ENCODE measurements at places on chromosomes 1 and 21.
A peak's percentile ranks its signal among the peaks of the same experiment; 100 is the strongest.

- no peak overlapping the region for H3K4me3 ChIP-seq
- H3K27me3 ChIP-seq: no peaks in the 10 kb centered on the region
- no peaks in the 10 kb centered on the region for H3K36me3 ChIP-seq
- no peak for DNase-seq
- no peaks in the 10 kb centered on the region for H3K4me1 ChIP-seq
Measured at GRCh38 chr1:57599236-57599994, 175.6 kb upstream of the DAB1 start.

DNA sequence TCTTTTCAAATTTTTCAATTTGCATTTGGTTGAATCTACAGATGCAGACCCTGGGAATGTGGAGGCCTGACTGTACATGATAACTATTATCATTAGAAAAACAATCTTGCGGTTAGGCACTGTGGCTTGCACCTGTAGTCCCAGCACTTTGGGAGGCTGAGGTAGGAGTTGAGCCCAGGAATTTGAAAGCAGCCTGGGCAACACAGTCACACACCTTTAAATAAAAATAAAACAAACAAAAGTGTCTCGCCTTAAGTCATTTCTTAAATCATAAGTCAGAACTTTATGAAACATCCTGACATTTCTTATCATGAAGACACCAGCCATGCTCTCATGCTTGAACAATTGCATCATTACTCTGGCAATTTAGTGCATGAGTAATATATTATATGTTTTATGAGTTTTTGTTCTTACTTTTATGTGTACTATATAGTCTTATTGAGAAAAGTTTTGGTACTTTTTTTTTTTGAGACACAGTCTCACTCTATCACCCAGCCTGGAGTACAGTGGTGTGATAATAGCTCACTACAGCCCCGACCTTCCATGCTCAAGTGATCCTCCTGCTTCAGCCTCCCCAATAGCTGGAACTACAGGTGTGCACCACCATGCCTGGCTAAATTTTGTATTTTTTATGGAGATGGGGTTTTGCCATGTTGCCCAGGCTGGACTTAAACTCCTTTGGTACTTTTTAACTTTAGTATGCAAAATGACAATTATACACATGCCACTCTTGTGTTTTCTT lies 7.8 kb downstream of the TBX19 start:
- H3K27ac ChIP-seq: no peak overlapping the region
- H3K4me1 ChIP-seq: no peaks in the 10 kb centered on the region
- no peaks in the 10 kb centered on the region for H3K36me3 ChIP-seq
- H3K4me3 ChIP-seq: no peak overlapping the region
- no peak for DNase-seq

DNA sequence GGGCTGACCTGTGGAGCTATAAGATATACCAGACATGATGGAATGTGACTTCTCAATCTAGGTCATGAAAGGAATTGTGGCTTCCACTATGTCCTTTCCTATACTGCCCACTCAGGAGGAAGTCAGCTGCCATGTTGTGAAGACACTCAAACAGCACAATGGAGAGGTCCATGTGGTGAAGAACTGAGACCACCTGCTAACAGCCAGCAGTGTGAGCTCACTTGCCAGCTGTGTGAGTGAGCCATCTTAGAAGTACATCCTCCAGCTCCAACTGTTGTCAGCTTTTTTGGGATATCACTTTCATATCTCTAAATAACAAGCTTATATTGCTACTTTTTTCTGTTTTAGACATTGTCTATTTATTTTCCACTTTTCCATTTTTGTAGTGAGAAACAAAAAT lies 29.7 kb downstream of the OLFML3 start:
- no peaks in the 10 kb centered on the region for H3K4me1 ChIP-seq
- H3K27ac ChIP-seq: no peak overlapping the region
- no peaks in the 10 kb centered on the region for H3K27me3 ChIP-seq
- H3K4me3 ChIP-seq: no peak overlapping the region

GRCh38 chr1:62295921-62296491 lies 23.2 kb downstream of the KANK4 start:
- no peak overlapping the region for H3K4me3 ChIP-seq
- no peaks in the 10 kb centered on the region for H3K27me3 ChIP-seq
- H3K4me1 ChIP-seq: no peaks in the 10 kb centered on the region
- no peaks in the 10 kb centered on the region for H3K36me3 ChIP-seq
- no peak for DNase-seq

- DNase-seq: no peak
- H3K4me3 ChIP-seq: no peak overlapping the region
- H3K27ac ChIP-seq: no peak overlapping the region
- no peaks in the 10 kb centered on the region for H3K36me3 ChIP-seq
- H3K27me3 ChIP-seq: no peaks in the 10 kb centered on the region
Measured at GRCh38 chr1:163535807-163536206, 214.1 kb downstream of the NUF2 start.

- H3K36me3 ChIP-seq: no peaks in the 10 kb centered on the region
- no peaks in the 10 kb centered on the region for H3K4me1 ChIP-seq
- no peak overlapping the region for H3K27ac ChIP-seq
Measured at GRCh38 chr1:234562334-234562733, 47.6 kb downstream of the IRF2BP2 start.

DNA sequence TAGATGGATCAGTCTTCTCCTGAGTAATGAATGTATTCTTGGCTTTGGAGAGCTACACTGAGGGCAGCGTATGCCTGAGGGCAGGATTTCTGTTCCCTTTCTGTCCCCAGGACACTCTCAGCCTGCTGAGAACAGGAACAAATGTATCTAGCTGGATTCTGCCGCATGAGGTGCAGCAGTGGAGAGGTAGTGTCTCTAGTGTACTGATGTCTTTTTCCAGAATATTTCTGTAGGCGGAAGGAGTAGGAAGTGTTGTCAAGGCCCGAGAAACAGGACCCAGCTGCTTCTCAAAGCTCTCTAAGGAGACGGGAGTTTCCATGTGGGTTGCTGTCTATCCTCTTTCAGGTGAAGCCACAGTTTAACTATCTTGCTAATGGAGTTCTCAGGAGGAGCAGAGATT lies 65.5 kb downstream of the MT1HL1 start:
- DNase-seq: no peak
- no peaks in the 10 kb centered on the region for H3K36me3 ChIP-seq
- no peaks in the 10 kb centered on the region for H3K27me3 ChIP-seq
- no peak overlapping the region for H3K4me3 ChIP-seq
- H3K4me1 ChIP-seq: no peaks in the 10 kb centered on the region
- H3K27ac ChIP-seq: no peak overlapping the region

DNA sequence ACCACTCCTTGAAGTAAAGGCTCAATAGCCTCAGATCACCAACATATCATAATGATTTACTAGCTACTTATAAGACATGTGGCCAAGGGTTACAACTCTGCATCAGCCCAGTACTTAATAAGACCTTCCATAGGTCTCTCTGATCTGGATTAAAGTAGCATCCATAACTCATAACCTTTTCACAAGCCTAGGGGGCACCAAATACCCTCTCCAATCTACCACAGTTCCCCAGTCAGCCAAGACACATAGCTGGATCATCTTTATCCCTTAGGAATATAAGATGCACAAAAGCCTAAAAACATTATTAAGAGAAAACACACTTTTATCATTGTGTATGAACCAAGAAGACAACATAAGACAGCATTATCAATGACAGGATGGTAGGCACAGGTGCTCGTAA lies 22.1 kb downstream of the SSX2IP start:
- H3K27me3 ChIP-seq: no peaks in the 10 kb centered on the region
- no peak for DNase-seq
- no peak overlapping the region for H3K4me3 ChIP-seq
- H3K36me3 ChIP-seq: no peaks in the 10 kb centered on the region
- H3K27ac ChIP-seq: no peak overlapping the region
- peaks cover 2% of the 10 kb centered on the region for H3K4me1 ChIP-seq

DNA sequence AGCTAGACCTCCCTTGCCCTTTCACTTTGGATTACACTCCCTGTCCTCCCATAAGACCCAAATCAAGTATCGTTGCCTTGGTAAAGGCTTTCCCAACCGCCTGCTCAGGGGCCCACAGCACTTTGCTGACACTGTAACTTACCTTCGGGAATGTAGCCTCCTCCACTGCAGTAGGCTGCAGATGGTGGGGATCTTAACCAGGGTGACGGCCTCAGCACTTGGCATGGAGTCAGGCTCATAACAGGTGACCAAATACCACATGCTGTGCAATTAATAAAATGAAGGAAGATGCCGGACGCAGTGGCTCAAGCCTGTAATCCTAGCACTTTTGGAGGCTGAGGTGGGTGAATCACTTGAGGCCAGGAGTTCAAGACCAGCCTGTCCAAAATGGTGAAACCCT lies 88.7 kb upstream of the IRF2BP2 start:
- peaks cover 4% of the 10 kb centered on the region for H3K4me1 ChIP-seq
- DNase-seq: no peak
- H3K27ac ChIP-seq: no peak overlapping the region
- H3K27me3 ChIP-seq: no peaks in the 10 kb centered on the region

GRCh38 chr1:181129771-181130606 lies 41.5 kb downstream of the IER5 start:
- no peak overlapping the region for H3K27ac ChIP-seq
- peak; percentile 33 for DNase-seq
- no peaks in the 10 kb centered on the region for H3K36me3 ChIP-seq
- H3K4me1 ChIP-seq: peaks cover 35% of the 10 kb centered on the region

- DNase-seq: peak; percentile 66
- no peak overlapping the region for H3K4me3 ChIP-seq
- no peaks in the 10 kb centered on the region for H3K4me1 ChIP-seq
- no peak overlapping the region for H3K27ac ChIP-seq
- H3K27me3 ChIP-seq: no peaks in the 10 kb centered on the region
Measured at GRCh38 chr1:228339766-228340685, 66.6 kb downstream of the TRIM11 start.

GRCh38 chr1:32899586-32900296 lies 1.4 kb downstream of the TMEM54 start:
- H3K4me1 ChIP-seq: peaks cover 15% of the 10 kb centered on the region
- no peak overlapping the region for H3K4me3 ChIP-seq
- no peak for DNase-seq
- H3K36me3 ChIP-seq: no peaks in the 10 kb centered on the region

DNA sequence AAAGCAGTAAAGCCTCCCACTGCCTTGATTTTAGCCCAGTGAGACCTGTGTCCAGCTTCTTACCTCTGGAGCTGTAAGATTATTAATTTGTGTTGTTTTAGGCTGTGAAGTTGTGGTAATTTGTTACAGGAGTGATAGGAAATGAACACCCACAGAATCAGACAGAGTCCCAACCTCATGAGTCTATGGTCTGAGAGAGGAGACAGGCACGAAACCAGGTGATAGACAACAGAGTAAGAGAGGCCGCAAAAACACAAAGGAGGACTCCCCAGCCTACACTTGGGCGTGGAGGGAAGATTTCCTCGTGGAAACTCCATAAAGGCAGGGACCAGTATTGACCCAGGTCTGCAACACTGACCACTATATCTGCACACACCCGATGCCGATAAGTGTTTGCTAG lies 234.6 kb upstream of the JUN start:
- H3K4me1 ChIP-seq: peaks cover 23% of the 10 kb centered on the region
- no peak overlapping the region for H3K27ac ChIP-seq
- no peak overlapping the region for H3K4me3 ChIP-seq
- no peaks in the 10 kb centered on the region for H3K27me3 ChIP-seq
- H3K36me3 ChIP-seq: no peaks in the 10 kb centered on the region

DNA sequence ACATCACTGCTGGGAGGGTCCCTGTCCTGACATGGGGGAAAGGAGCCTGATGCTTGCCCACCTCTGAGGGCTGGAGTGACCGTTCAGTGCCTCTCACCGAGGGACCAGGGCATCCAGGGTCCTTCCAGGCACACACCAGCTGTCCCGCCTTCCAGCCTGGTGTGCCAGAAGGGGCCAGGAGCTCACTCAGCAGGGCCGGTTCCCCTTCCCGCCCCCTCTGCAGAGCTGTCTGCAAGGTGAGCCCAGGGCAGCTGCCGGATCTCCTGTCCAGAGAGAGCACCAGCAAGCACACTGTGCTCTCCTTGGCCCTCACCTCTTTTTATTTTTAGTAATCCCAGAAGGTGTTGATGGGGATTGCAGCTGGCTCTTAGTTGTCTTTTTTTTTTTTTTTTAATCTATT lies 16.9 kb downstream of the H6PD start:
- peaks cover 8% of the 10 kb centered on the region for H3K36me3 ChIP-seq
- H3K4me3 ChIP-seq: no peak overlapping the region
- H3K4me1 ChIP-seq: peaks cover 20% of the 10 kb centered on the region
- H3K27ac ChIP-seq: peak overlapping the region; percentile 59

DNA sequence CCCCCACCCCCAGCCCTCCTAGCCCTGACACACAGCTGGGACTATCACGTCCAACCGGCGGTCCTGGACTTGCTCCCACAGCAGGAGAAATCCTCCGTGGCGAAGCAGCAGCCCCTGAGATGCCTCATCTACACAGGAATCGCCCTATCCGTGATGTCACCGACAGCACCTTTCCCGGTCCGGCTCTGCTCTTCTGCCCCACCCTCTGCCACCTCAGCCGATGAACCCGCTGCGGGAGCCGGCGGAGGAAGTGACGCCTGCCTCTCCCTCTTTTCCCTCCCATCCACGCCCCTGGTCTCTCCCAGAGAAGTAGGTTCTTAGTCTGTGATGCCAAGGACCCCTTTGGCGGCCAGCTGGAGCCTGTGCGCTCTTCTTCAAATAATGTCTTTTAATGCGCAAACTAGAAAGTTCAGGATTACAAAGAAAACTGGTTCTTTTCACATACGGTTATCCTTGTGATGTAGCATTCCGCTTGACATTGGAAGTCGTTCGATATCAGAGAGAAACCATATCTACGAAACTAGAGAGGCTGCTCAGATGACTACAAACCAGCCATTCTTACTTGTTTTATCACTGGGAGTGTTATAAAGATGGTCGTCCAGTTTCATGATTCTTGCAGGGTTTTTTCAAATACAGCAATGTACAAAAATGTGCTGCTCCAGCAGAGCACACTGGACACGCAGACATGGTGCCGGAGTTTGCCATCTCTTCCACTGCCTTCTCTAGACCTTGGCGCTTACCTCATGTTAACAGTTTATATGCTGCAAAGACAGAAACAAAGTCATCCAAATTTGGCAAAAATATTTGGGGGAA lies 120.3 kb downstream of the PPIAL4G start:
- no peaks in the 10 kb centered on the region for H3K27me3 ChIP-seq
- peak overlapping the region; percentile 10 for H3K4me3 ChIP-seq
- H3K36me3 ChIP-seq: no peaks in the 10 kb centered on the region

- H3K4me1 ChIP-seq: peaks cover 34% of the 10 kb centered on the region
- H3K27me3 ChIP-seq: peaks cover 8% of the 10 kb centered on the region
- H3K36me3 ChIP-seq: no peaks in the 10 kb centered on the region
- H3K4me3 ChIP-seq: no peak overlapping the region
- DNase-seq: peak; percentile 77
- no peak overlapping the region for H3K27ac ChIP-seq
Measured at GRCh38 chr1:6443339-6444115, 19.0 kb downstream of the ESPN start.

DNA sequence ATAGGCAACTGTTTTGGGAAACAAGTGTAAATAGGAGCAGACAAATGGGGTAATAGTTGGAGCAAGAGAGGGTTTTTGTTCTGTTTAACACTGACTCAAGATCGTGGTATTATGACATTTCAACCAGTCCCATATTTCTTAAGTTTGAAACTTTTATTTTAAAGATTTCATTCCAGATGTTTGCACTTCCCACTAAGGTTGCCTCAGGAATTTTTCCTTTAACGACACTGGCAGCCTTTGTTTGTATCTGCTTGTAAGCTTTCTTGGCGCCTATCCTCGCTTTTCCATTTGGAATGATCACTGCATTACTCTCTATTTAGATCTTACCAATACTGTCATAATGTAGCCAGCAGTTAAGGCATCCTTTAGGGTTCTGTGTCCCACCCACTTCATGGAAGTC lies 67.7 kb downstream of the ALG6 start:
- no peaks in the 10 kb centered on the region for H3K36me3 ChIP-seq
- H3K27me3 ChIP-seq: no peaks in the 10 kb centered on the region
- no peak overlapping the region for H3K4me3 ChIP-seq
- no peaks in the 10 kb centered on the region for H3K4me1 ChIP-seq
